Chondrocyte (in vitro differentiated cells): ENCODE measurements at places on chromosomes 1 and 21. TPM values are rescaled to one million over a fixed set of nuclear protein-coding genes. Genes with fewer than 3 reads are reported as not detected.

- DNase-seq, result no peak
Observed at GRCh38 chr21:28922368-28922767, 70.3 kb downstream of the LTN1 start.

DNA sequence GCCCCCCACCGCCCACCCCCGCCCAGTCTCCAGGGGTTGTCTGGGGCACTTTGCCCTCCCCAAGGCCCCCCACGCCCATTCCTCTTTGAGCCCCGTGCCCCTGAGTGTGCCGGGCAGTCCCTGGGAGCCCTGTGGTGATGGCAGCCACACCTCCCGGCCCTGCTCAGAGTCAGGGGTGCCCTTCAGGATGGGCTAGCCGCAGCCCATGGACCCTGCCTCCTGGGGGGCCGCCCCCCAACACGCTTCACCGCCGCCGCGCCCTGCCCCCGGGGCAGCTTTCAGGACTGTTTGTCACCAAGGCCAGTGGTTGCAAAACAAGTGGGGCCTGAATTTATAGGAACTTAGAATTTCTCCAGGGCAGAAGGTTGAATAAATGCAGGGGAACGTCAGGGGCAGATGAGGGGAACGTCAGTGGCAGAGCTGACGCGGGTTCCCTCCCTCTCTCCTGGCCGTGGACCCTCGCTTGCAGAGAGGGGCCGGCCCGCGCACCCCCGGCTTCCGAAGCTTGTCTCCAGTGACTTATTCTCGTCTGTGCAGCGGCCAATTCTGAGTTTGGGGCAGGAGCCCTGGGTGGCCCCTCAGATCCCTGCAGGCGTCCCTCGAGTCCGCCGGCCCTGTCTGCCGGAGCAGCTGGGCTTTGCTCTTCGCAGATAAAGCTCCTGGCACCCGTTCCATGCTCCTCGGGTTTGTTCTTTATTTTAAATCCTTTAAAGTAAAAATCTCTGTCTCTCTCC lies 41.2 kb upstream of the ADARB1 start:
- peak; percentile 75 for DNase-seq

GRCh38 chr1:3249231-3249630 lies 180.2 kb downstream of the PRDM16 start:
- DNase-seq, result no peak

Gene KRTAP11-1
- total RNA-seq, result not detected in 3 replicates

Gene CLDN17
- not detected in 3 replicates for total RNA-seq

Gene XKR8
- 3.5 to 9.9 TPM (median 7.8 TPM) in 3 replicates for total RNA-seq
